Activated CD8-positive, alpha-beta memory T cell treated with anti-CD3 and anti-CD28 coated beads, Interleukin-2, amount 50 U/mL, for 4 hours (primary cell): ENCODE measurements at places on chromosomes 1 and 21.
A peak's percentile ranks its signal among the peaks of the same experiment; 100 is the strongest.

DNA sequence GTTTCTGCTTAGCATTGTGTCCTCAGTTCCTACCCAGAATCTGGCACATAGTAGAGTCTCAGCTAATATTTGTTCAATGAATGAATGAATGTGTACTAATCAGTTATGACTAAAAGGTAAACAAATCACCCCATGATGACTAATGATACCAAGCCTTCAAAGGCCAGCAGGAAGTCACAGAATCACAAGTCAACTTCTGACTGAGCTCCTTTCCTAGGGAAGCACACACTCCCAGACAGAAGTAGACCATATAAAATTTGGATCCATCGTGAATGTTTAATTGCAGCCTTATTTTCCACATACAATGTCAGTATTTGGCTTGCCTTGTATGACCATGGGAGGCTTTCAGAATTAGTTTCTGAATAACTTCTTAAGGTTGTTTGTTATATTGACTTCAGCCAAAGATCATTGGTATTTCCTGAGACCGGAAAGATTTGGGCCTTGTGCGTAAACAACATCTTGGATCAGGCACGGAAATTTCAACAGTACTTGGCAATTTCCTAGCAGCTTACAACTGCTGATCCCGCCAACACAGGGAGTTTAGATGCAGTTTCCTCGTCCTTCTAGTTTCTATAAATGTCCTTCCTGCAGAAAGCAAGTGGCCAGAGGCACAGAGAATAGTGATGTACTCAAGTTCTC is 185.9 kb upstream of the ATP1B1 start:
- DNase-seq, result no peak

DNA sequence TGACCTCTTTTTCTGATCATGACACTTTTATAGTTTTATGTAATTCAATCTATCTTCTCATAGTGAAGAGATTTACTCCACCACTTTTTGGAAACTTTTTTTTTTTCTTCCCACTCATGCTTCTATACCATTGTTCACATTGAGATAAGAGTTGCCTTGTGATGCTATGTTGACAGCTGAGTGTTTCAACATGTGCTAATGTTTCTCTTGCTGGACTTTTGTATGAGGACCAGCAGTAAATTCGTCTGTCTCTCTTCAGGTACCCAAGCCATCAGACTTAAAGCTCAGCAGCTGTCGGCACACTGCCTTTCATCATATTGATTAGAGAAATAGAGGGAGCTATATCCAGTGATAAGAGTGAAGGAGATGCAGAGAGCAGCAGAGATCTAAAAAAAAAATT is 227.0 kb downstream of the GRIK1 start:
- DNase-seq, result no peak

- no peak for DNase-seq
Observed at GRCh38 chr1:152806576-152806975, at the start of gene LCE1C. Gene LCE1C (minus strand): TSS chr1:152806651. CDS start chr1:152805478, 1,173 bp downstream.

DNA sequence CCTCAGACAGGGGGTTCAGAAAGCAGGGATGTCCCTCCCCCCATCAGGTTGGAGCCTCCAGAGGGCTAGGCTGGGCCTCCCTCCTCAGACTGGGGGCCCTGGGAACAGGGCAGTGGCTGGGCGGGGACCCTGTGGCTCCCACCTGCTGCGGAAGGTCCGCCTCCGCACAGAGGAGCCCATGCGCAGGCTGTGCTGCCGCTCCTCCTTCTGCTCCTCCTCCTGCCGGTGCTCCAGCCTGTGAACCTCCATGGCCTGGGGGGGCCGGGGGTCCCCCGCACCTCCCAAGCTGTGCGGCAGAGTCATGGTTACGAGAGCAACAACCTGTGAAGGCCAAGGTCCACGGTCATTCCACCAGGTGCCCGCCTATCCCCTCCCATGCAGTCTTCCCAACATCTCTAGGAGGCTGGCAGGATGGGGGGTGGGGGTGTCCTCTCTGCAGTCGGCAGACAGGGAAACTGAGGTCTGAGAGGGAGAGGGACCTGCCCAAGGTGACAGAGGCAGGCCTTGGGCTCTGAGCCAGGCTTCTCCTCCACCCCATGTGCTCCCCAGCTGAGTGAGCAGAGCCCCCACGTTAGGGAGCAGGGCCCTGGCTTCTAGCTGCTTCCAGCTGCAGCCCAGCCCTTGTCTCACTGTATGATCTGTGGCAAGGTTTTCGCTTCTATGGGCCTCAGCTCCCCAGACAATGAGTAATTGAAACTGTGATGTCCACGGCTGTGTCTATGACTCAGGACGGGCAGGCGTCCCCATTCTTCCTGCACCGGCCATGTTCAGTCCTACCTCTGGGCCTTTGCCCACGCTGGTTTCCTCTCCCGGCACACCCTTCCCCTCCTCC is 3.4 kb downstream of the MYOM3 start:
- DNase-seq, result no peak

- DNase-seq, result no peak
Observed at GRCh38 chr1:216390956-216391355, 32.3 kb downstream of the USH2A start.

DNA sequence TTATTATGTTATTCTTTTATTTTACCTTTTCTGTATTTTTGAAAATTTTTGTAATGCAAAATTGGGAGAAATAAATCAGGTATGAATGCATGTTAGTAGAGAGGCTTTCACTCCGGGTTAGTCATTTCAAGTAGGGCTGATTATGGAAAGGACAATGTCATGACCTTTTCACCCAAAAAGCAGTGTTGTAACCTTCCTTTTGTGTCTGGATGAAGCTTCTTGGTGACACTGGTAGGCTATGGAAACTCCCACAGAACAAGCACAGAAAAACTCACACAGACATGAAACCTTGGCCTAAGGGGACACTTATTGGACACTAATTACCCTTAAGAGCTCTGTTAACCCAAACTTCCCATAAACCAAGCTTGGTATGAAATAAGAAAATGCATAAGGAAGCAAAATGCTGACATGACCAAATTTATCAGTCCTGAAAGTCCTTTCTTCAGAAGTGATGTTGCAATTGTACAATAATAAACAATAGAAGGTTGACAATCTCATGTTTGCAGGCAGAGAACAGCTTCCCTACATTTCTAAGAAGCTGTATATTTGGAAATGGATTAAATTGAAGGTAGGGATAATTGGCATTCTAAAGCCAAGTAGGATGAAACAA is 70.0 kb upstream of the KCNJ15 start:
- DNase-seq, result no peak

DNA sequence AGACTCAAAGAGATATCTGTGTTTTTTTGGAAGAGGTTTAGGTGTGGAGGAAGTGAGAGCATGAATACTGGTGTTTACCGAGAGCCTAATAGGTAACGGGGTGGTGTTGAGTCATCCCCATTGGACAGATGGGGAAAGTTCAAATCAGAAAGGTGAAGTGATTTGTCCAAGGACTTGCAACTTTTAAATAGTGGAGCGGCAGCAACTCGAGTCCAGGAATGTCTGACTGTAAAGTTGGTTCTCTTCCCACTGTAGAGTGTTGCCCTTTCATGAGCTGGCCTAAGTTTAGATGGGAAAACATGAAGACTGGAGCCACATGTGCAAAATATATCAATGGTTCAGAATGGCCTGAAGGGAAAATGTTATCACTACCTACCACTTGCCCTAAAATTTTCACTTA is 125.7 kb downstream of the LYPLAL1 start:
- no peak for DNase-seq

GRCh38 chr1:18537386-18538306 is 56.9 kb downstream of the KLHDC7A start:
- no peak for DNase-seq

DNA sequence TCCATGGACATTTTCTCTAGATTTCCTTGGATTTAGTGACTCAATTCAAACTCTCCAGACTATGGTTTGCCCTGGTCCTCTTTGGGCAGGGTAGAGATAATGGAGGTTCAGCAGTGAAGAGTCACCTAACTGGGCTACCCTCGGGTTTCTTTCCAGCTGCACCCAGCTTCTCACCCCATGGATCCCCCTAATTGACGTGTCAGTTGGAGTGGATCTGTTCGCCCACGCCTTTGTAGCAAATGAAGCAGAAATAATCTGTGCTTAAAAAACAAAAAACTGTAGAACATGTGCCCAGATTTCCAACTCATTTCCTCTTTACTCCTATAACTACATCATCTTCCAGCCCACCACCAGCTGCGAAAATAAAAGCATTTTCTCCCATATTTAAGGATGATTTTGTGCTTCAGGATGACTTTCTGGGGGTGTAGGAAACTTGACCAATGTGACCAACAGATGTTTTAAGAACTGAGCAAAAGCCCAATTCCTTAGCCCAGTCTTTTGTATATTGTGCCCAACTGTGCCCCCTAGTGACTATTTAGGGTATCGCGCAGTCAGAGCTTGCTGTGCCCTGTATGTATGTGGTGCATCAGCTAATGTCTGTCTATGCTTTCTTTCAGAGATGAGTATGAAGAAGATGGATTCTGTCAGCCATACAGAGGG is 66.5 kb upstream of the UBE2U start:
- peak; percentile 61 for DNase-seq

DNA sequence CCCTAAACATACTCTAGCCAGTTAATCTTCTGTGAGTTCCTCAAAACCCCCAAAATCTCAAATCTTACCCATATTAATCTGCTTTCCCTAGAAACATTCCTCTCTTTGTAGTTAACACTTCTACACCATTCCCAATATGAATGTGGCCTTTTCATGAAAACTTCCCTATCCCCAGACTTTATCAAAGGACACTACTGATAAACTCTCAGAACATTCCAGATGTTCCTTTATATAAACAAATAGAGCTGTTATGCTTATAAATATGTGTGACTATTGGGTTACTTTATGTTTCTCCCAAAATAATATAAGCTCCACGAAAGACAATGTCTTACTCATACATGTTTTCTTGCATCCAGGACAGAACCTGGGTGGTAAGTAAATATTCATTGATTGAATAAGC is 205.4 kb upstream of the NFIA start:
- DNase-seq, result no peak

DNA sequence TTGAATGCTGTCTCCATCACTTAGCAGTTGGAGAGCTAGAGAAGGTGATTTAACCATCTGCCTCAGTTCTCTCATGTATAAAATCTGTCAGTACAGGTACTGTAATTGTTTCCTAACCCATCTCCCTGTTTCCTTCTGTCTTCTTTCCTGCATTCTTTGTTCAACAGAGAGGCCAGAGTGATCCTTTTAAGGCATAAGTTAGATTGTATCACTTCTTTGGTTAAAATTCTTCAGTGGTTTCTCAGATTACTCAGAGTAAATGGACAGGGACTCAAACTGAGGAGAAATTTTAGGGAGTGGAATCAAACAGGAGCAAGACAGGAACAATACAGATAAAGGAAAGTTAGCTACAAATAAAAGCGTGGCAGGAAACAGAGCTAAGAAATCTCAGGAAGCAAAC is 45.2 kb upstream of the SSX2IP start:
- DNase-seq, result no peak

GRCh38 chr1:214777364-214777763 is 174.4 kb downstream of the CENPF start:
- no peak for DNase-seq

DNA sequence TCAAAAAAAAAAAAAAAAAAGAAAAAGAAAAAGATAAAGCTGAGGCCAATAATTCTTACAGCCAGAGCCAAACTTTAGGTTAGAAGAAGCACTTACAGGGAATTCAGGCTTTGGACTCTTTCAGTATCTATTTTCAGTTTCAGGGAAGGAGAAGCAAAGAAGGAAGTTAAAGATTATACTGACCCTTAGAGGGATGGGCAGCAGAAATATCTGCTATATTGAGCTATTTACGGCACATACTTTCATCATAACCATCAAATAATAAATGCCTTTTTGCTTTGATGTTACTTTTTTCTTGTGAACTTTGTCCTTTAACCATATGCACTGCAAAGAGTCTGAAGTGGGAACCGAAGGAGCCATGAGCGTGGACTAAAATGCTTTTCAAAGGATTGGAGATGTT is 42.0 kb downstream of the TM2D1 start:
- no peak for DNase-seq

GRCh38 chr1:65725064-65725463 is 67.6 kb upstream of the PDE4B start:
- no peak for DNase-seq

- no peak for DNase-seq
Observed at GRCh38 chr1:67767103-67767782, 66.0 kb downstream of the GNG12 start.

DNA sequence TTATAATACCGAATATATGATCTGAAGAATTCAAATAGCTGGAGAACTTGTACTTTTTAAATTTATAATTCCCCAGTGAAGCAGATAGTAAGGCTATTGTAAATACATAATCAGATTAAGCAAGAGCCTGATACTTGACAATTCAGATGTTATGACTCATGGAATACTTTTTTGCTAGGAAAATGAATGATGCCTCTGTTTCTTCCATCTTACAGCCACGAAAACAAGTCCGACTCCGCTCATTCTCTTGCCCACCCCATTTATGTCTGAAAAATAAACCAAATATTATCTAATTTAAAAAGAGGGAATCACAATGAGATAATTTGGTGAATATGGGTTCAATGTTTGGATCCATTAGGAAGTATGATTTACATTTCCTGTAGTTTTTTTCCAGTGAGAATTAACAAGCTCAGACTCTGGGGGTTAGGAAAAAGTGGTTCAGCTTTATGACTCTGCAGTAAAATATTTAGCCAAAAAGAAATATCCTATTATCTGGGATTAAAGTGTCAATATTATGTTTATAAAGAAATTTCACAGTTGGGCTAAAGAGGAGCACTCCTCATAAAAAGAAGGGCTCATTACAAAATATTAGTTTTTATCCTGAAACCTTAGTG is 50.4 kb upstream of the DAB1 start:
- DNase-seq, result no peak
